Stimulated activated CD4-positive, alpha-beta T cell treated with anti-CD3 and anti-CD28 coated beads, TNF-alpha, amount 100 ng/mL, for 4 hours (primary cell): ENCODE measurements at places on chromosomes 3 and 15.

GRCh38 chr3:47265725-47266428 lies 16.7 kb downstream of the KIF9 start:
- DNase-seq: no peak

- no peak for DNase-seq
These were observed 6.7 kb downstream of the ISLR start for GRCh38 chr15:74179983-74180880.

DNA sequence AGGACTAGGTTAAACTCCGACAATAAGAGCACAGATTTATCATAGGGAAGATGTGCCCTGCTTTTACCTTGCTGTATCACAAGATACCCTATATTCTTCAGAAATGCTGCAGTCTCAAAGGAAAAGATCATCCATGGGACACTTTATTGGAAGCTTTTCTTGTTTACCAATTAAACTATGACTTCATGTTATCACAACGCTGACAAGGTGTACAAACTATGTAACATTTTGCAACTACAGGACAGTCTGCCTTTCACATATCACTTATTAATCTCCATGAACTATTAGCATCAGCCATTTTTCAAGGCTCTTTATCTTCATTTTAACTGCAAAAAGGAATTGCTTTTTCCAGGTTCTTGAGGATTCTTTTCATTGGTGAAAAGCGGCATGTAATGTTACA lies 34.0 kb downstream of the CBLB start:
- no peak for DNase-seq

DNA sequence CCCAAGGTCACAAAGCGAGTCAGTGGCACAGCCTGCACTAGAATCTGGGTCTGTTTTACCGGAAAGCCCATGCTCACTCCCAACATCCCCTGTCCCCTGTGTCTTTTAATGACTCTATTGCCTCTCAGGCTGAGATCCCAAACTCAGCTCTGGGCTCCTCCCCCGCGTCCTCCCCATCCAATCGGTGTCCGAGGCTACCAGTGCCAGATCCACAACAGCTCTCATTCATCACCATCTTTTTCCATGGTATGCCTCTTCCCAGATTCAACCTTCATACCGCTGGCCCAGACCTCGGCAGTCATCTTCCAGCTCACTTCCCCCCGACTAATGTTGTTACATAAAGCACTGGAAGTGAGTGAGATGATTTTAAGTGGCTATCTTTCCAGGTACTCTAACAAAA lies 16.1 kb upstream of the KY start:
- DNase-seq: no peak

DNA sequence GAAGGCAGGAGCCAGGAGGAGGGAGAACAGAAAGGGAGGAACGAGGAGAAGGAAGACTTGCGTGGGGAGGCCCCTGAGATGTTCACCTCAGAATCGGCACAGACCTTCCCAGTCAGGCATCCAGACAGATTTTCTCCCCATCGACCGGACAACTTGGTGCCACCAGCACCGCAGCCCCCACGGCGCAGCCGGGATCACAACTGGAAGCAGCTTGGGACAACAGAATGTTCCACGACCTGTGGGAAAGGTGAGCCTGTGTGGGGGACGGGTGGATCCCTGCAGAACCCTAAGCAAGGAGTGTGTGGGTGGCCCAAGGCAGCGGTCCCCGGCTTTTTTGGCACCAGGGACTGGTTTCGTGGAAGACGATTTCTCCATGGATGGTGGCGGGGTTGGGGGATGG lies 72.6 kb upstream of the NR2E3 start:
- no peak for DNase-seq
